ENCODE measurements at places on chromosomes 5 and 9.

DNA sequence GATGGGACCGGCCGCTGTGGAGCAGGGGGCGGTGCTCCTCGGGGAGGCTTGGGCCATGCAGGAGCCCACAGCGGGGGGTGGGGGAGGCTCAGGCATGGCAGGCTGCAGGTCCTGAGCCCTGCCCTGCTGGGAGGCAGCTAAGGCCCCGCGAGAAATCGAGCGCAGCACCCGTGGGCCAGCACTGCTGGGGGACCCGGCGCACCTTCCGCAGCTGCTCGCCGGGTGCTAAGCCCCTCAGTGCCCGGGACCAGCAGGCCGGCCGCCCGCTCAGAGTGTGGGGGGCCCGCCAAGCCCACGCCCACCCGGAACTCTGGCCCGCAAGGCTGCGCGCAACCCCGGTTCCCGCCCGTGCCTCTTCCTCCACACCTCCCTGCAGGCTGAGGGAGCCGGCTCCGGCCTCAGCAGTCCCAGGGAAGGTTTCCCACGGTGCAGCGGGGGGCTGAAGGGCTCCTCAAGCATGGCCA lies 131.5 kb downstream of the SNX18 start:
- DNase-seq: no peak

GRCh38 chr9:109238655-109239054 lies 71.6 kb upstream of the FRRS1L start:
- DNase-seq: no peak

GRCh38 chr9:128034821-128035652 lies 32.1 kb downstream of the NAIF1 start:
- peak; percentile 66 for DNase-seq

DNA sequence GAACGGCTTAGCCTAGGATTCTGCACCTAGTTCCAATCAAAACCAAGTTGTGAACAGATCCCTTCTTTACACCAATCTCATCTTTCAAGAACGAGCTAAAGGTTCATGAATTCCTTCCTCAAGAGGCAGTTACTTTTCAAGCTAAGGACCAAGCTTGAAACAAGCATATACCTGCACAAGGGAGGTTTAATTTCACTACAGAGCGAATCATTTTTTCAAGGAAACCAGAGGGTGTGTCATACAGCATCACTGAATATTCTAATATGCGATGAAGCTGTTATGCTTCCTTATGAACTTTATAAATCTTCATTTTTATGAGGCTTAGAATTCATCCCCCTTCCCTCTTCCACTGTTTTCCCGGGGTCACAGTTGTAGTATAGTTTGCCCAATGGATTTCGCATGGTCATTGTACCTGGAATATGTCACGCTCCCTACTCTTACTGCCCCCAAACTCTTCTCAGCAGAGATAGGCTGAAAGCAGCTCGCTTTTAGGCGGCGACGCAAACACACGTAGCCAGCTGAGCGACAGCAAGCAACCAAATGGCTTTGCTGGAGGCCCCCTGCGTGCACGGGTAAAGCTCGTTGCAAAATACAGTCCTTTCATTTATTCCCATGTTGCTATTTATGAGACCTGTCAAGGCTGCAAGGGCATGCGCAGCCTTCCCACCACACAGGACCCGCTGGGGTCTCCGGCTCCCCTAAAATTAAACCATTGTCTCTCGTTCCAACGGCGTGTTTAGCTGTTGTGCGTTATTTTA lies 832 bp downstream of the LMBRD2 start:
- peak; percentile 56 for DNase-seq

DNA sequence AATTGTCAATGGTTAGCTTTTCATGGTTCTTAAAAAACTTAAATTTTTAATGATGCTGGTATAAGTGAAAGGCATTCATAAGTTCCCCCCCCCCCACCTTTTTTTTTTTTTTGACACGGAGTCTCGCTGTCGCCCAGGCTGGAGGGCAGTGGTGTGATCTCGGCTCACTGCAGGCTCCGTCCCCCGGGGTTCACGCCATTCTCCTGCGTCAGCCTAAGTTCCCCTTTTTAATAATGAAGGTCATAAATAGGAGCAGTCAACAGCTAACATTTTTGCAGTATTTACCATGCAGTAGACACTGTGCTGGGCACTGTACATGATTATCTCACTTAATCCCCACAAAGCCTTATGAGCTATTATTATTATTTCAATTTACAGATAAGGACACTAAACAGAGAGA lies 556.3 kb downstream of the PDE4D start:
- no peak for DNase-seq

DNA sequence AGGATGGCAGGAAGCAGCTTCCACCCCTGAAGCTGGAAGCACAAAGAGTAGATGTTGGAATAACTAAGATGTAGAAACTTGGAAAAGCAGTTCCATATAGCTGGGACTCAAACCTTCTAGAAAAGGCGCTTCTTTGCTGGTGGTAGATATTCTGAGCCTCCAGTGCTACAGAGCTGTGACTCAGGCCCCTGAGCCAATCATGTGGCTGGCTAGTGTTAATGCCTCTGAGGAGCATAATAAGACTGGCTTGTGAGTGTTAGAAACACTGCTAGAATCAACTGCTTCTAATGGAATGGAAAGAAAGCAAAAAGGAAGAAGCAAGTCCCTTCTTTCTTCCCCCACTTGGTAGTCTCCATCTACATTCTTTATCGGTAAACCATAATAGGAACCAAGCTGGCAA lies 234.2 kb upstream of the DMAC1 start:
- DNase-seq: no peak

DNA sequence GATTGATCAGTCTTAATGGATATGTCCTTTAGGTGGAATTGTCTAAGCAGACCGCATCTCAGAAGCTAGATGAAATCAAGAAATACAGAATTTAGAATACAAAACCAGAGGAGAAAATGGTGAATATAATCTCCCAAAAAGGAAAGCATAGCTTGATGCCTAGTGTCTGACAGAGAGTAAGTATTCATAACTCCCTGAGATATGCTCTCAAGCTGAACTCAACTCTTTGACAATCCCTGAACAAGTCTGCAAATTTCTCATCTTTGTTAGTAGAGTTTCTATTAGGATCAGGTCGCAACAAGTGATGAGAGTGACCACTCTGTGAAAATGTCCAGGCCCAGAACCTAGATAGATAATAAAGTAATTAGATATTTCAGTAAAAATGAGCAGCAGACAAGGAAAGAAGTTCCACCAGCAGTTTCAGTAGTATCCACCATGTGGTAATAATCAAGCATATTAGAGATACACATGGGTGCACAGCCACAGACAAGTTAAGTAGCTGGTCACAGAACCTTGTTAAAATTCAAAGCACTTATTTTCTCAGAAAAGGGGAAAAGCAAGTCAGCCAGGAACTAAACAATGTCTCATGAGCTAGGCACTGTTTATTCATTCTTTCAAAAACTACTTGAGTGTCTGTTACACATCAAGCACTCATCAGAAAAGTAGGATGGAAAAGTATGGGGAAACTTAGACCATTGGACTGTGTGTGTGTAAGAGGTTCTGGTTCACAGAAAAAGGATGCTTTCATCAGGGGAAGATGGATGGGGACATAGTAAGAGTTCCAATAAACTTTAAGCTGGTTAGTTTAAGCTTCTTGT lies 481.5 kb upstream of the TUSC1 start:
- DNase-seq: no peak

GRCh38 chr5:115840873-115841272 lies 492 bp downstream of the ATG12 start:
- DNase-seq: no peak

GRCh38 chr9:75176037-75176436 lies 87.7 kb downstream of the OSTF1 start:
- no peak for DNase-seq

DNA sequence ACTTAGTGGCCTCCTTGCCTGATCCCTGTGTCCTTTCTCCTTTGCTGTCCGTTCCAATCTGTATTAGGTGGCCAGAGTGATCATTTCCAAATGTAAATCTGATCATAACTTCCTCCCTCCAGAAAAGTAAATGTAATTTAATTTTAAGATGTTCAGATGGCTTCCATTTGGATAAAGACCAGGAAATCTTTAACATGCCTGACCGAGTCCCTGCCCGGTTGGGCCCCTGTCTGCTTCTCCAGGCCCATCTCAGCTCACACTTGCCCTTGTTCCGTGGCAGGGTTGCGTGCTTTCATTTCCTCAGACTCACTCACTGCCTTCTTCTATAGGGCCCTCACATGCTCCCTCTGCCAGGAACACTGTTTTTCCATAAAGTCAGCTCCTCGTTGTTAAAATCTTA lies 7.6 kb downstream of the MAP3K1 start:
- DNase-seq: no peak

- DNase-seq: no peak
Measured at GRCh38 chr9:36999728-37000333, 34.2 kb downstream of the PAX5 start.

DNA sequence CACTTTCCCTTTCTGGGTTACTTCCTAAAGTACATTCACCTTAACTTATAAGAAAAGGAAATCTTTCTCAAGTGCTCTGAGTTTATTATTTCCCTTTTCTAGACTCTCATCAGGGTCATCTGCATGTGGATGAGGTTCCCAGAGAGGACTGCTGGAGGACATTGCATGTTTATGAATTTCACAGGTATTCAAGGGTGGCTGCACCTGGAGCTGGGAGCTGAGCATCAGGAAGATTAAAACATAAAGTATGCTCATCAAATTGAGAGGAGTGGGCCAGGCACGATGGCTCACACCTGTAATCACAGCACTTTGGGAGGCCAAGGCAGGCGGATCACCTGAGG lies 34.7 kb upstream of the PLIN2 start:
- DNase-seq: no peak

DNA sequence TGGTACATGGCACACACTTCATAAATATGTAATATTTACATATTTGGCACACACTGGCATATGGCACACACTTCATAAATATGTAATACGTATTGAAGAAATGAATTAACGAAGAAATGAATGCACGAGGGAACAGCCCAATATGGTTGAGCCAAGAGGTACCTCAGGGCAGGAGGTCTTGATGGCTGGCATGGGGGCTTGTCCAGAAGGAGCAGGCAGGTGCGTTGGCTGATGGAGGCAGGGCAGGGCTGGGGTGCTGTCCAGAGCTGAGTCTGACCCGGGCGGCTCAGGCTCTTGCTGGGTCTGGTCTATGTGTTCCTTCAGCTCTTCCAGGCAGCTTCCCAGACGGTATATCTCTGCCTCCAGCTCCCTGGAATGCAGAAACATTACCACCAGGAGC lies 26.2 kb downstream of the AKNA start:
- no peak for DNase-seq

DNA sequence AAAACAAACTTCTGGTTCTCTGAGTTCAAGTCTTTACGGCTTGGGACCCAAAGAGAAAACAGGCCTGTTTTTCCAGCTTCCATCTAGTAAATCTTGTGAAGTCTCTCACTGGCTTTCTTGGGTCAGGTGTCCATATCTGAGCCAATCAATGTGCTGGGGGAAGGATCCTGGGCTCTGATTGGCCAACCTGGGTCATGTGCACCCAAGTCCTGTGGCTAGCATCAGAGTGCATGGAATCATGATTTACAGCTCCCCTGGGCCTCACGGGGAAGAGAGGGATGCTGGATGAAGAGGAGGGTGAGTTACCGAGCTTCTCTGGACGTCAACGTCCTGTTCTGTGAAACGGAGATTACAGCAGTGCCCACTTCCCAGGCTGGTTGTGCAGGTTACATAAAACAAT lies 19.4 kb downstream of the CXCL14 start:
- no peak for DNase-seq

- no peak for DNase-seq
Measured at GRCh38 chr5:110727025-110727314, 499 bp upstream of the TMEM232 start.

DNA sequence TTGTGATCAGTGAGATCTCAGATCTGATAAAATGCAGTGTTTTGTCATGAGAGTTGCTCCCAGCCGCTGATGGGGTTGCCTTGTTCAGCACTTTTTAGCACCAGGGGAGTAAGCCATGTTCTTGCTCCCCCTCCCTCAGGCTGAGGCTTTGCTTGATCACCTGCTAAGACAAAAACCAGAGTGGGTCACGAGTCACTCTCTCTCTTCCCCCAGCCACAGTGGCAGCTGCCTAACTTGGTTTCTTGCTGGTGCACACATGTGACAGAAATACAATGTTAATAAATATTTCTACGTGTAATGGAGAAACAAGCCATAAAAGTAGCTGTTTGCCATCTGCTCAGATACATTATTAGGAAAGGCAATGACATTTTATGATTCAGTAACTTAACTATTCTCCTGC lies 212.4 kb upstream of the DMRT1 start:
- DNase-seq: no peak

GRCh38 chr5:179905161-179905560 lies 2.5 kb downstream of the TBC1D9B start:
- DNase-seq: no peak

DNA sequence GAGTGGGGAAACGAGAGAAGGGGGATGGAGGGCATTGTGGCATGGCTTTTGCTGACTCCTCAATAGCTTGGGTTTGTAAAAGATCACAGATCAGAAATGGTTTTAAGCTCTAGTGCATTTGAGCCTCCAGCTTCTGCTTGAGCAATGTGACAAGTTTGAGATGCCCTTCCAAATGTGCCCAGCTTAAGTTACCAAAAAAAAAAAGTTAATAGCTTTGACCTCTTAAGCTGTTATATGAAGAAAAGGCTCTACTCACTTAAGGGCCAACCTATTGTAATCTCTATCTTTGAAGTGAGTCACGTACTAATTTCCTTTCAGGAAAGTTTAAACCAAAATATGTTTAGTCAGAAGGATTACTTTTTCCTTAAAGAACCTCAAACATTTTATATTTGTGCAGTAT lies 428.8 kb upstream of the ACTBL2 start:
- DNase-seq: no peak

DNA sequence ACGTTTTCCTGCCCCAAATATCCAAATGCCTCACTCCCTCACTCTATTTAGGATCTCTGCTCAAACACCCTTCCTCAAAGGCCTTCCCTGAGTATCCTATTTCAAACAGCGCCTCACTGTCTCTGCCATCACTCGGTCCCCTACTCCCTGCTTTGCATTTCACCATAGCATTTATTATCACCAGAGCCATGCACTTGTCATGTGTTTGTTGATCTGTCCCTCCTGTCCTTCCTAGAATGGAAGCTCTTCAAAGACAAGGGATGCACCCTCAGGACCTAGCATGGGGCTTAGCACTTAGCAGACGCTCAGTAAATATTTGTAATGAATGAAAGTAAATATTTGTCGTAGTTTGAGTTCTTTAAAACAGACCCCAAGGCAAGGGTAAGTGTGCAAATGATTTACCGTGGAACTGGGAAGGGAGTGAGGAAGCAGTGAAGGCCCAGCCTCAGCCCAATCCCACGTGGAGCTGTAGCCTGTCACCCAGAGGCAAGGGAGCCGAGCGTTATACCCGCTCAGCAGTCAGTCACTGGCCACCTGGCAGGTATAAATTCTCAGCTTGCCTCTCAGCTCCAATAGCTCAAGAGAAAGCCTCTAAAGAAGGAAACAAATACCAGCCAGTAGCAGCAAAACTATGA lies 97.7 kb upstream of the KIF2A start:
- no peak for DNase-seq

DNA sequence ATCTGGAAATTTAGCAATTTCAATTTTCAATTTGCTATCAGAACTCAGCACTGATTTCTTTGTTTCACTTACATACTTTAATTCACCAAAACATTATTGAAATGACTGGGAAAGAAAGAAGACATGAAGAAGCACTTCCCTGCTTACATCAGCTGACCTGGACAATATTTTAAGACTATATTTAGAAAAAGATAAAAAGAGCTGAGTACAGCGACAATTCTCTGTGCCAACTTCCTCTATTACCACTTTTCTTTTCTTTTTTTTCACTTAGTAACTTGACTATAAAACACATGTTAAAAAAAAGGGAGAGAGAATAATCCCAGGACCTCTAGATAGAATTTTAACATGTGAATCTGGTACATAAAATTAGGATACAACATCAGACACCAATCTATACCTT lies 35.6 kb downstream of the MEF2C start:
- no peak for DNase-seq

All from anterior cingulate cortex (tissue), 58 donors.